ENCODE measurements at places on chromosomes 13 and 19. TPM values are rescaled to one million over a fixed set of nuclear protein-coding genes. Genes with fewer than 3 reads are reported as not detected.

DNA sequence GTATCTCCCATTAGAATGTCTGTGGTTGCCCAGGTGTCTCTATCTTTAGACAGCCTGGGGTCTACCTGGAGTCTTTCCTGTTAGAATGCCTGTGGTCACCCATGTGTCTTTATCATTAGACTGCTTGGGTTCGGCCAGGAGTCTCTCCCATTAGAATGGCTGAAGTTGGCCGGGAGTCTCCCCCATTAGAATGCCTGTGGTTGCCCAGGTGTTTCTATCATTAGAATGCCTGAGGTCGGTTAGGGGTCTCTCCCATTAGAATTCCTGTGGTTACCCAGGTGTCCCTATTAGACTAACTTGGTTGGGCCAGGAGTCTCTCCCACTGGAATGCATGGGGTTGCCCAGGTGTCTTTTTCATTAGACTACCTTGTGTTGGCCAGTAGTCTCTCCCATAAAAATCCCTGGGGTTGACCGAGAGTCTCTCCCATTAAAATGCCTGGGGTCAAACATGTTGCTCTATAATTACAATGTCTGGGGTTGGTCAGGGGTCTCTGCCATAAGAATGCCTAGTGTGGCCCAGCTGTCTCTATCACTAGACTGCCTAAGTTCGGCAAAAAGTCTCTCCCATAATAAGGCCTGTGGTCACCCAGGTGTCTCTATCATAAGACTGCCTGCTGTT lies 1448.7 kb downstream of the UQCRFS1 start:
- H3K4me3 ChIP-seq = no peak overlapping the region
- DNase-seq = no peak
- H3K4me1 ChIP-seq = no peaks in the 10 kb centered on the region
- H3K27ac ChIP-seq = no peak overlapping the region

DNA sequence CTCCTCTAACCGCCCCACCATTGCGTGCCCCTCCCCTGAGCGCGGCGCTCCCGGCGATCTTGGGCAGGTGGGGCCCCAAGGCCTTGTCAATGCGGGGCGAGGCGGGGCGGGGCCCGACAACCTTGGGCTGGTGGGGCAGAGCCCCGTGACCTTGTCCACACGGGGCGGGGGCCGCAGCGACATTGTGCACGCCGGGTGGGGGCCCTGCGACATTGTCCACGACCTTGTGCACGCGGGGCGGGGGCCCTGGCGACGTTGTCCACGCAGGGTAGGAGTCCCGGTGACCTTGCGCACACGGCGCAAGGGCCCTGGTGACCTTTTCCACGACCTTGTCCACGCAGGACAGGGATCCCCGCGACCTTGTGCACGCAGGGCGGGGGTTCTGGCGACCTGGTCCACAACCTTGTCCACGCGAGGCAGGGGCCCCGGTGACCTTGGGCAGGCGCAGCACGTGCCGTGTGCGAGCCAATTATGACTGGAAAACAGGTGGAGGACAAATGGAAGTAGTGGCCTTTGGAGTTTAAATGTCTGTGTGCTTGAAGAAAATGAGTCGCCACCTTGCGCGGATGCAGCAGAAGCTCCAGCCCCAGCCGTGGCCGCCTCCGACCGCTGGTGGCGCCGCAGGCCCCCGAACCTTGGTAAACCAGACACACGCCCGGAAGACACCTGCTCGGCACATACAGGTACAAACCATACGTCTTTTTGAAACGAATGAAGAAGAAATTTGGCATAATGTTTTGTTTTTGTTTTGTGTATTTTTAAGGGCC lies 62.6 kb downstream of the LATS2 start:
- H3K4me1 ChIP-seq = no peaks in the 10 kb centered on the region
- H3K27ac ChIP-seq = no peak overlapping the region
- no peaks in the 10 kb centered on the region for H3K36me3 ChIP-seq
- H3K27me3 ChIP-seq = no peaks in the 10 kb centered on the region

GRCh38 chr19:58385891-58386575 lies 1.0 kb upstream of the RPS5 start:
- H3K36me3 ChIP-seq = no peaks in the 10 kb centered on the region
- no peak for DNase-seq
- peaks cover 22% of the 10 kb centered on the region for H3K4me1 ChIP-seq
- peak overlapping the region; percentile 95 for H3K27ac ChIP-seq

- no peak overlapping the region for H3K4me3 ChIP-seq
- no peak overlapping the region for H3K27ac ChIP-seq
- H3K36me3 ChIP-seq = no peaks in the 10 kb centered on the region
- no peaks in the 10 kb centered on the region for H3K4me1 ChIP-seq
Observed at GRCh38 chr13:53920916-53921315, 892.3 kb downstream of the OLFM4 start.

DNA sequence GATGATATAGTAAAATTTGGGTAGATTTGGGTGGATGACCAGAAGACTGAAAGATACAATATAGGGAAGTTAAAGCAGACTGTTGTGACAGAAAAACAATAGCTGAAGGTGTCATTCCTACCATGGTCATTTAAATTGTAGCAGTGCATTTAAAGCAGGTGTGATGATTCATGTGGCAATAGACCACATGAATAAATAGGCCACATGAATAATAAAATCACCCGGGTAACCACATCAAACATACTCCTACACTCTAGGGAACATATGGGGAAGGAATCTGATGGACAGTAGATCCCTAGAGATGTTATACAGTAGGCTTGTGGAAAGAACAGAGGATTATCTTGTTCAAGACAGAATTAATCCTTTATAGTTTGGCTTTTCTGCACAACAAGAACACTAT lies 392.6 kb downstream of the SLITRK5 start:
- H3K27ac ChIP-seq = no peak overlapping the region
- no peak overlapping the region for H3K4me3 ChIP-seq
- H3K36me3 ChIP-seq = no peaks in the 10 kb centered on the region

- H3K4me1 ChIP-seq = no peaks in the 10 kb centered on the region
- no peak for DNase-seq
- H3K27ac ChIP-seq = no peak overlapping the region
- H3K4me3 ChIP-seq = no peak overlapping the region
Observed at GRCh38 chr19:51781999-51782398, 13.0 kb upstream of the FPR3 start.

DNA sequence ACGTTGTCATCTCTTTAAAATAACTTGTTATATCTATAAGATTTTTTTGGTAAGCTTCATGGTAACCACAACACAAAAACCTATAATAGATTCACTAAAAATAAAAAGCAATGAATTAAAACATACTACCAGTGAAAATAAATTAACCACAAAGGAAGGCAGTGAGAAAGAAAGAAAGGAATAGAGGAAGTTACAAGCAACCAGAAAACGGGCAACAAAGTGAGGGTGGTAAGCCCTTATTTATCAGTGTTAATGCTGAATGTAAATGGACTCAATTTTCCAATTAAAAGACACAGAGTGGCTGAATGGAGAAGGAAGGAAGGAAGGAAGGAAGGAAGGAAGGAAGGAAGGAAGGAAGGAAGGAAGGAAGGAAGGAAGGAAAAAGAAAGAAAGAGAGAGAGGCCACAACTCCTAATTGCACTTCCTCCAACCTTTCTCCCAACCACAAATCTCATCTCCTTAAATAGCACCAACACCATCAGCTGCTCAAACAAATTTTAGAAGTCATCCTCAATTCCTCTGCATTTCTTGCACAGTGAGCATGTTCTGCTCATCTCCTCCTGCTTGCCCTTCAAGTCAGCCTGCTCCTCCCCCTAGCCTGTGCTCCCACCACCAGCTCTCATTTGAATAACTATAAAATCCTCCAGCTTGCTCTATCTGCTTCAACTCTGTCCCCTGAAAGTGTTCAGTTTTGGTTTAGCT lies 48.6 kb downstream of the CCNA1 start:
- no peaks in the 10 kb centered on the region for H3K36me3 ChIP-seq
- H3K27ac ChIP-seq = no peak overlapping the region
- H3K4me3 ChIP-seq = no peak overlapping the region
- H3K4me1 ChIP-seq = no peaks in the 10 kb centered on the region
- no peak for DNase-seq

GRCh38 chr19:7603919-7604318 lies 8.3 kb downstream of the CAMSAP3 start:
- no peak overlapping the region for H3K4me3 ChIP-seq
- no peaks in the 10 kb centered on the region for H3K4me1 ChIP-seq
- DNase-seq = no peak

- no peak overlapping the region for H3K27ac ChIP-seq
- no peak for DNase-seq
- H3K4me3 ChIP-seq = peak overlapping the region; percentile 78
- H3K4me1 ChIP-seq = peaks cover 16% of the 10 kb centered on the region
Observed at GRCh38 chr13:114131583-114132418, 622 bp downstream of the RASA3 start.

DNA sequence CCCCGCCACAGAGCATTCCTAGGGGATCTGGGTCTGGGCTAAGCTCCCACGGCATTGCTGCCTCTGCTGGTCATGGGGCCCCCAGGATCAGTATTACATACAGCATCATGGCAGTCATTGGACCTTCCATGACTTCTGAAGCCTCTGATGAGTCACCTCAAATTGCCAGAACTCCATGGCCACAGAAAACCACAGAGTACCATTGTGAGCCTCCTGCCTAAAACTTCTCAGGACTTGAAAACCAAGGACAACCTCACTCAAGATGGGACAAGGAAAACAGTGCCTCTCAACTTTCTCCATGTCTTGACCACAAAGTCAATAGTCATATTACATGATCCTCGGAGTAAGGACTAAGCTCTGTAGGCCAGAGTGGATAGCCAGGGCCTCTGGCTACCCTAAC lies 306.0 kb downstream of the GPC5 start:
- H3K27me3 ChIP-seq = no peaks in the 10 kb centered on the region
- no peak overlapping the region for H3K4me3 ChIP-seq
- no peaks in the 10 kb centered on the region for H3K4me1 ChIP-seq
- no peak overlapping the region for H3K27ac ChIP-seq
- no peak for DNase-seq

GRCh38 chr19:29417048-29417447 lies 108.7 kb upstream of the VSTM2B start:
- no peaks in the 10 kb centered on the region for H3K4me1 ChIP-seq
- DNase-seq = no peak
- H3K4me3 ChIP-seq = no peak overlapping the region
- peaks cover 75% of the 10 kb centered on the region for H3K27me3 ChIP-seq
- H3K36me3 ChIP-seq = no peaks in the 10 kb centered on the region
- no peak overlapping the region for H3K27ac ChIP-seq

DNA sequence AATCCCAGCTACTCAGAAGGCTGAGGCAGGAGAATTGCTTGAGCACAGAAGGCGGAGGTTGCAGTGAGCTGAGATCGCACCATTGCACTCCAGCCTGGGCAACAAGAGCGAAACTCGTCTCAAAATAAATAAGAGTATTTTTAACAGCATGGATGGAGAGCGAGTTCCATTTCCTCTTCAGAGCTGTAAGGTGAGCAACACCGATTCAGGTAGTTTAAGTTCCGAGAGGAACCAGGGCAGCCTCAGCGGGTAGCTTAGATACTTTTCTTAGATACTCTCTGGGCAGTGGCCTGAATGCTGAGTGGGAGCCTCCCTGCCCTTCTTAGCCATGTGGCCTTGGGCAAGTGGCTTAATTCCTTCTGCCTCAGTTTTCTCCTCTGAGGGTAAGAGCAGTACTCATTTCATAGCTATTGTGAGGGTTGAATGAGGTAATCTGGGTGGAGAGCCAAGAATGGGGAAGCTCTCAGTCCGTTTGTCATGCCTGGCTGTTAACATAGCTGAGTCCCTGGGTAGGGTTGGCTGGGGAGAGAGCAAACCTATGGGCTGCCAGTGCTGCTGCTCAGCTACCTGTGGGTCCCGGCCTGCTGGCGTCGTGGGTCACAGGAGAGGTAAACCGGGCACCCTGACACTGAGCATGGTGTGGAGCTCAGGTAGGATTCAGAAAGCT lies 4.1 kb downstream of the ATP11A start:
- H3K4me3 ChIP-seq = no peak overlapping the region
- peak; percentile 80 for DNase-seq
- no peaks in the 10 kb centered on the region for H3K36me3 ChIP-seq
- no peaks in the 10 kb centered on the region for H3K27me3 ChIP-seq

DNA sequence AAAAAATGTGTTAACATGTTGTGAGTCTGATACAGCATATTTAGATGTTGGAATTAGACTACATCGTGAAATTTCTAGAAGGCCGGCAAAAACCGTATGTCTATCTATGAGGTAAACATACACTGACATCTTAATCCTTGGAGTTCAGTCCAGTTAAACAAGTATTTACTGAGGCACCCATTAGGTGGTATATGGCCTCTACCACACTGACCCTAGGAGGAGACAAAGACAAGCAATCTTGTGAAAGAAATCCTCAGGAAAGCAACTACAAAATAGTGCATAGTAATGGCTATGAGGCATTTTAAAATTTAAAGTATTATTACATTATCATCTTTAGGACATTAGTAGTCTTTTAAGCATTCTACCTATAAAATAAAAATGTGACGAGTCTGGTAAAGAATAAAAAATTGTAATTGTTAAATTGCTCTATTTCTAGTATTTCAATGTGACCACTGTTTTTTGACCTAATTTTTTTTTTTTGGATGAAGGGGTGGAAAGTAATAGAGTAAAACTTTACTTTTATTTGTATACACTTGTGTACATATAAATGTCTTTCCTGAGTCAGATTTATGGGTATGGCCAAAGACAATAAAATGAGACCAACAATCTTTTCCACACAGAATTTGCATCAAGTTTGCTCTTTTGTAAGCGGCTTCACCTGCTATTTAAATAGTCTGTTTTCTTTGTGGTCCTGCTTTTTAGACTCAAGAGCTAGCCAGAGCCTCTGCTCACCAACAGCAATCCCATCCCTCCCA lies 50.5 kb downstream of the KATNAL1 start:
- no peak overlapping the region for H3K27ac ChIP-seq
- no peak overlapping the region for H3K4me3 ChIP-seq
- DNase-seq = no peak
- H3K36me3 ChIP-seq = no peaks in the 10 kb centered on the region

DNA sequence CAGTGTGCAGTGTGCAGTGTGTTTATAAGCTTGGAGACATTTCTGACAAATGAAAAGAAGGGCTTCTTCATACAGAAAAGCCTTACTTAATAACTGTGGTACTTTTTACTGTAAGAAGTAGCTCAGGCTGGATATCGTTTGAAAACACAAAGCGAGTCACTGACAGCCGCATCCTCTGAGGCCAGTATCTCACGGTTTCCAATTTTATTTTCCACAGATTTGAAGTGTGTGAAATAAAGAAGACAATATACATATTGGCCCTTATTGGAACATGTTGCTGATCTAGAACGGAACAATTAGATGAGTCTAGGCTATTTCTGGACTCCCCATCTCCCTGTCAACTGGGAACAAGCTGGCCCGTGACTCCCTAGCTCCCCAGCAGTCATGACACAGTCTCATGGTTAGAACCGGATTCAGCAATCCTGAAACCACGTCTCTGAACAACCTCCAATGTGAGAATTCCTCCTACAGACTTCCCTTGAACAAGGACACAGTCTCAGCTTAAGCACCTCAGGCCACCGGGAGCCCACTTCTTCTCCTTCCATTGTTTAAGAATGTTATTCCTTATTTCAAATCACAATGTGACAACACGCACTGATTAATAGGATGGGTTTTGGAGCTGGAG lies 484.5 kb downstream of the COG6 start:
- H3K4me3 ChIP-seq = no peak overlapping the region
- no peaks in the 10 kb centered on the region for H3K4me1 ChIP-seq
- H3K27ac ChIP-seq = no peak overlapping the region
- no peak for DNase-seq

GRCh38 chr19:51501594-51502263 lies at the start of gene SIGLEC12:
Gene SIGLEC12 (minus strand): TSS chr19:51501800. CDS start chr19:51501733, 67 bp downstream.
- H3K4me3 ChIP-seq = no peak within 1 kb of the TSS
- H3K4me1 ChIP-seq = no peaks in the 10 kb centered on the region
- no peaks in the 10 kb centered on the region for H3K36me3 ChIP-seq

FUT3 gene
- 28.5 TPM for total RNA-seq

ZSCAN4 gene
- total RNA-seq = not detected

C1QTNF9B gene
- total RNA-seq = not detected

MBD3L3 gene
- total RNA-seq = not detected

HIPK4 gene
- 0.37 TPM for total RNA-seq

TARM1 gene
- not detected for total RNA-seq
